Astrocyte of the spinal cord (primary cell): ENCODE measurements at places on chromosomes 5 and 9.
A peak's percentile ranks its signal among the peaks of the same experiment; 100 is the strongest.

DNA sequence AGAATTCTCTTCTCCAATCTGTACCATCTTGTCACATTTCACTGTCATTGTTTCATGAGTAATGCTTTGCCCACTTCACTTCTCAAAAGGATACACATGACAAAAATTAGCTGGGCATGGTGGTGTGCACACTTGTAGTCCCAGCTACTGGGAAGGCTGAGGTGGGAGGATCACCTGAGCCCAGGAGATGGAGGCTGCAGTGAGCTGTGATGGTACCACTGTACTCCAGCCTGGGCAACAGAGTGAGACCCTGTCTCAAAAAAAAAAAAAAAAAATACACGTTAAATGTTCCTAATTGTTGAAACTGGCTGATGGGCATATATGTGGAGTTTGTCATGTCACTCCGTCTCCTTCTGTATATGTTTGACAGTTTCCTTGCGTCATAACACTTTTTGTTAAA is 36.3 kb upstream of the HSD17B3 start:
- no peak for DNase-seq

- DNase-seq, result peak; percentile 54
These were observed 25.5 kb downstream of the NUP188 start for GRCh38 chr9:128972956-128973355.

- no peak for DNase-seq
These were observed 59.1 kb downstream of the FGF1 start for GRCh38 chr5:142626786-142627185.

DNA sequence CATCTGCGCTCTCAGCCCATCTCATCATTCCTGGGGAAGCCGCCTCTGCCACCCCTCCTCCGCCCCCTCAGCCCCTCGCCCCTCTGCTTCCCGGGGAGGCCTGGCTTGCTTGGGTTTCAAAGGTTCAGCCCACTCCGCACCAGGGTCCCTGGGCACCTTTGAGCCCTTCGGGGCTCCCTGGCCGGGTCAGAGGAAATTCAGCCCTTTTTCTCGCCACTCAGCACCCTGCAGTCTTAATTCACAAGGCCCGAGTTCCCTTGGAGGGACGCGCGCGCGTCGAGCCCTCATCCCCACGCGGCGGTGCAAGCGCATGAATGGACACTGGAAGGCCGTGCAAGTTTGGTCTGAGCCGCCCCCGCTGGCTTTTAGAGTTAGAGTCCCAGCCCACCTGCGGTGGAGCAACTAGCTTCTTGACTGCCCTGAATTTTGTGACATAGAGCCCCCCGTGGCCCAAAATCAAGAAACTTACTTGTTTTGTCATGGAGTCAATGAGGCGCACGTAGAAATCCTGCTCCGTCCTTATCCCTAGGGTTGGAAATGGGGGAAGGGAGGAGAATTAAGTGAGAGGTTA is 4.5 kb downstream of the EBF1 start:
- no peak for DNase-seq

DNA sequence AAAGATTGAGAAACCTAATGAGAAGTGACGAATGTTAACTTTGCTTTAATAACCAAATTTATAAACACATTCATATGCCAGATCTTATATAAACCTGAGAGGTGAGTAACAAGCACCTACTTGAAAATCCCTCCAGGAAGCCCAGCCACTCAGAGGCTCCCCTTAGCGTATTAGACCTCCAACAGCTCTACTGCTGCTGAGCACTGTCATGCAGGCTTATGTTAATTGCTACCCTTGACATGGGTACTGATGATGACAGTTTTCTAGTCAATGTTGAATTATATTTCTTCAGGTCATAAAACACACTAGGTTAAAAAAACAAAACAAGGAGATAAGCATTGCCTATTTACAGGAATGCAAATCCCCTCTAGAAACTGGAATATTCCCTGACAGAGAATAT is 161.2 kb downstream of the MPDZ start:
- no peak for DNase-seq

GRCh38 chr9:135343136-135343535 is 136.4 kb upstream of the PPP1R26 start:
- no peak for DNase-seq

DNA sequence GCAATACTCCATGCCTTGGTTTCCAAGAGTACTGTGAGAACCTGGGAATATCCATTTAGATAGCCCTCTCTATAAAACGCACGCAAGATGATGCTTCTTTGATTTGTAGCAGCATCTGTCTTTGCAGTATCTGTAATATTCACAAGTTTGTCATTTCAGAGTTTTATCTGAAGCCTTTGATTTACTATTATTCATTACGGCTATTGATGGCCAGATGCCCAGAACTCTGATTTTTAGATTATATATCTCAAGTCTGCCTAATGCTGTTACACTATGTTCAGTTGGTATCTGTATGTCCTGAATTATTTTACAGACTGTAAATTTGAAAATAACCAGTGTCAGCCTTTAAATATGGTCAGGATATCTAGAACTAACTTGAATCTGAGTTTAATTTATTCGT is 233.3 kb downstream of the FAM170A start:
- no peak for DNase-seq

DNA sequence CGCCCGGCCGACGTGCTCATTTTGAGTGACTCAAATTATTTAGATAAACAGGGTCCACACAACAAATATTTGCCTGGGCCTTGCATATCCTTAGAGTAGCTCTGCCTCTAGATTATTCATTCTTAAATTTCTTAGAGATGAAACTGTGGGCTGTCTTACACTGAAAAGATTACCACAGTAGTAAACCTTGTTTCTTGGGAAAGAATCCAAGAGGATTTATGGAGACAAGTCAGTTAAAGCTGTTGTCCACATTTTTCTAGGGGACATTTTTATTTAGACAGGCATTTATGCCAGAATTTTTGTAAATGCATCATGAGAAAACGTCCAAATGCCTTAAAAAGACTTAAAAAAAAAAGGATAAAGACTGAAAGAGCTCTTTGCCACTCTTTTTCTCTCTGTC is 32.6 kb upstream of the RANBP3L start:
- no peak for DNase-seq

- DNase-seq, result no peak
These were observed 561.8 kb upstream of the TUSC1 start for GRCh38 chr9:26240020-26240419.

- DNase-seq, result no peak
These were observed 189.9 kb downstream of the DEPDC1B start for GRCh38 chr5:60510049-60510448.

GRCh38 chr5:132437604-132438266 is 52.8 kb downstream of the IRF1 start:
- peak; percentile 93 for DNase-seq

- peak; percentile 7 for DNase-seq
These were observed 20.0 kb downstream of the JMY start for GRCh38 chr5:79255786-79256557.

GRCh38 chr5:137136991-137137632 is 362.0 kb downstream of the SPOCK1 start:
- no peak for DNase-seq

GRCh38 chr5:160843240-160843639 is 8.8 kb downstream of the ATP10B start:
- no peak for DNase-seq

DNA sequence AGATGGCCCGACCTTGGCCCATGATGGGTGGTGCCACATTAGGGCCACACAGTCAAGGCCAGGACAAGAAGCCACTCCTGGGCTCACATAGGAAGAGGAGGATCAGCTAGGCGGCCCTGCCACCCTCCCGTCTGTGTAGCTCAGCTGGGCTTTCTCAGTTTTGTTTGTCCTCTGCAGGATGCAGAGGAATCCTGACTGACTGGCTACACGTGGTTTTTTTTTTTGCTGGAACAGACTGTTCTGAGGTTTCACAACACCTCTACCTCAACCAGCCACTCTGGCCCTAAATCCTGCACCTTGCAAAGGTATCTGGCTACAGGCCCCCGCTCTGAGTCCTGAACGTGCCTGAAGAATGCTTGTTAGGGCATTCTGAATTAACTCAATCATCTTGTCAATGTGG is 88.3 kb upstream of the MSX2 start:
- no peak for DNase-seq

GRCh38 chr5:155616779-155617392 is 603.3 kb downstream of the KIF4B start:
- DNase-seq, result no peak

GRCh38 chr5:132319975-132320374 is 25.8 kb downstream of the SLC22A4 start:
- DNase-seq, result no peak

- DNase-seq, result no peak
These were observed 32.3 kb downstream of the GLRA1 start for GRCh38 chr5:151892393-151892792.

GRCh38 chr9:95855961-95856360 is 19.5 kb upstream of the ERCC6L2 start:
- no peak for DNase-seq
